ENCODE measurements at places on chromosomes 16 and 17. TPM values are rescaled to one million over a fixed set of nuclear protein-coding genes. Genes with fewer than 3 reads are reported as not detected.
A peak's percentile ranks its signal among the peaks of the same experiment; 100 is the strongest.

DNA sequence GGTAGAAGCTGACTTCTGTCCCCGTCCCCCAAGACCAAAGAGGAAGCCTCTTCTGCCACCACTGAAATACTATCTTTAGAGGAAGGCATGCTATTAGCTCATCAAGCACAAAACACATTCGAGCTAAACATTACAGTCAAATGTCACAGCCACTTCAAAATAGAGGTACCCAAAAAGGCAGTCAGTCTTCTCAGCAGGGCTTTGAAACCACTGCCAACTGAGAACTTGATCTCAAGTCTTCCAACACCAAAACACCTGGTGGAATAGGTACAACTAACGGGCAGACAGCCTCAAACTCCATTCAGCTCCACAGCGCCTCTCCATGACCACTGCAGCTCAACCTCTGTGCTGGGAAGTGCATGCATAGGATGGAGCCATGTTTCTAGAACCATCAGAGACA, 36.0 kb downstream of the ZFHX3 start:
- H3K4me3 ChIP-seq: no peak overlapping the region
- no peaks in the 10 kb centered on the region for H3K36me3 ChIP-seq
- no peak for DNase-seq

The CMTM2 gene
- 2.1 TPM for total RNA-seq

DNA sequence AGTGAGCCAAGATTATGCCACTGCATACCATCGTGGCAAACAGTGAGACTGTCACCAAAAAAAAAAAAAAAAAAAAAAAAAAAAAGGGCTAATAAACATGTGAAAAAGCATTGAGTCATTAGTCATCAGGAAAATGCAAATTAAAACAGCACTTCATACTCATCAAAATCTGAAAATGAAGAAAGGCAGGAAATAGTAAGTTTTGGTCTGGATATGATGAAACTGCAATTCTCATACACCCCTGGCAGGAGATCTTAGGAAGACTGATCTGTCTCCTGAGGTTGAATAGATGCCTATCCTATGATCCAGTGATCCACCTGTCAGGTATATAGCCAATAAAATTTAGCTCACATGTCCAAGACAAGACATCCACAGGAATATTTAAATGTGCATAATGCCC, 212.7 kb downstream of the CPPED1 start:
- peaks cover 1% of the 10 kb centered on the region for H3K27me3 ChIP-seq
- no peaks in the 10 kb centered on the region for H3K36me3 ChIP-seq
- no peak for DNase-seq
- H3K4me3 ChIP-seq: no peak overlapping the region
- no peak overlapping the region for H3K27ac ChIP-seq

The ELAC2 gene
- total RNA-seq: 73.7 TPM

The MXRA7 gene
- 51.6 TPM for total RNA-seq

- H3K4me3 ChIP-seq: no peak overlapping the region
- H3K27ac ChIP-seq: no peak overlapping the region
- H3K4me1 ChIP-seq: peaks cover 27% of the 10 kb centered on the region
- no peak for DNase-seq
- peaks cover 3% of the 10 kb centered on the region for H3K36me3 ChIP-seq
These were observed 9.5 kb downstream of the ABCA9 start for GRCh38 chr17:69050999-69051775.

The LIMD2 gene
- 132 TPM for total RNA-seq

GRCh38 chr16:68342620-68343019, 31.8 kb downstream of the PRMT7 start:
- peaks cover 39% of the 10 kb centered on the region for H3K36me3 ChIP-seq
- DNase-seq: no peak
- peaks cover 8% of the 10 kb centered on the region for H3K4me1 ChIP-seq
- no peak overlapping the region for H3K27ac ChIP-seq
- H3K27me3 ChIP-seq: peaks cover 1% of the 10 kb centered on the region

The PPY gene
- total RNA-seq: not detected

GRCh38 chr16:50103764-50104163, 38.0 kb downstream of the HEATR3 start:
- peaks cover 9% of the 10 kb centered on the region for H3K36me3 ChIP-seq
- no peak overlapping the region for H3K4me3 ChIP-seq
- DNase-seq: no peak
- no peaks in the 10 kb centered on the region for H3K27me3 ChIP-seq
- no peak overlapping the region for H3K27ac ChIP-seq
- H3K4me1 ChIP-seq: no peaks in the 10 kb centered on the region

The PRDM7 gene
- total RNA-seq: not detected

The QRICH2 gene
- 15.0 TPM for total RNA-seq

The ZNF423 gene
- total RNA-seq: 44.8 TPM

- no peak for DNase-seq
- no peaks in the 10 kb centered on the region for H3K36me3 ChIP-seq
- peaks cover 13% of the 10 kb centered on the region for H3K27me3 ChIP-seq
- H3K27ac ChIP-seq: peak overlapping the region; percentile 57
- peaks cover 25% of the 10 kb centered on the region for H3K4me1 ChIP-seq
These were observed 42.6 kb downstream of the RAB11FIP4 start for GRCh38 chr17:31433811-31434726.

The NKD1 gene
- total RNA-seq: 2.4 TPM

DNA sequence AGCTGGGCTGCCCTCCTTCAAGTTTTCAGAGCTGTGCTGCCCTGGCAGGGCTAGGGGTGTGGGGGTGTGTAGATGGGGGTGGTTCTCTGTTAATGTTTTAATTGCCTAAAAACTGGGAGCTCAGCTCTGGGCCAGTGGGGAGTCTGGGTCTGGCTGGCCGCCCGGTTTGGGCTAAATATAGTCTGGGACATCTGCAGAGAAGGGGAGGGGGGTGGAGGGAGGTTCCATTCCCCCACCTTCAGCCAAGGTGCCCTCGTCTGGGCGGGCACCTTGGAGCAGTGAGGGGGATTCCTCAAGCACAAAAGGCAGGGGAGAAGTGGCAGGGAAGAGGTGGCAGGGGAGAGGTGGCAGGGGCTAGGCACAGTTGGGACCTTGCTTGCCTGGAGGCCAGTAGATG, 13.0 kb downstream of the RARA start:
- H3K27me3 ChIP-seq: peaks cover 32% of the 10 kb centered on the region
- no peaks in the 10 kb centered on the region for H3K36me3 ChIP-seq
- no peak overlapping the region for H3K4me3 ChIP-seq
- peak overlapping the region; percentile 99 for H3K27ac ChIP-seq

The CACNG3 gene
- not detected for total RNA-seq

DNA sequence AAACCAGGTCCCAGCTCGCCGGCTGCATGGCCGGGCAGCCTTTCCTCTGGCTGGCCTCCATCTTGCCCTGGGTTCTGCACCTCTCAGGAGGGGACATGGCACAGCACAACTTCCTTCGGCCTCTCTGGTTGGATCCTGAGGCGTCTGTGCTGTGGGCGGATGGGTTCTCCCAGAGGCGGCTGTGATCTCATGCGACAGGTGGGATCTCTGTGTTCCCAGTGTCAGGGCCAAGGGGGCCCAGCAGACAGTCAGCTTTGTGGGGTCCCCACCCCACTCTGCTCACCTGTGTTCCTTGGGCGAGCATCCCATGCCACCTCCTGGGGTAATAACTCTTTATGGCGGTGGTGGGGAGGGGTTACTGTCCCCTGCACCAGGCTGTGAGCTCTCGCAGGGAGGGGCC, 35.8 kb downstream of the FA2H start:
- no peak overlapping the region for H3K4me3 ChIP-seq
- H3K27ac ChIP-seq: no peak overlapping the region
- peaks cover 1% of the 10 kb centered on the region for H3K27me3 ChIP-seq
- no peak for DNase-seq
- H3K4me1 ChIP-seq: peaks cover 8% of the 10 kb centered on the region

GRCh38 chr17:57622683-57623433, 122.2 kb downstream of the CCDC182 start:
- H3K27ac ChIP-seq: peak overlapping the region; percentile 98
- peak; percentile 12 for DNase-seq
- H3K36me3 ChIP-seq: peaks cover 17% of the 10 kb centered on the region
- peaks cover 21% of the 10 kb centered on the region for H3K27me3 ChIP-seq

DNA sequence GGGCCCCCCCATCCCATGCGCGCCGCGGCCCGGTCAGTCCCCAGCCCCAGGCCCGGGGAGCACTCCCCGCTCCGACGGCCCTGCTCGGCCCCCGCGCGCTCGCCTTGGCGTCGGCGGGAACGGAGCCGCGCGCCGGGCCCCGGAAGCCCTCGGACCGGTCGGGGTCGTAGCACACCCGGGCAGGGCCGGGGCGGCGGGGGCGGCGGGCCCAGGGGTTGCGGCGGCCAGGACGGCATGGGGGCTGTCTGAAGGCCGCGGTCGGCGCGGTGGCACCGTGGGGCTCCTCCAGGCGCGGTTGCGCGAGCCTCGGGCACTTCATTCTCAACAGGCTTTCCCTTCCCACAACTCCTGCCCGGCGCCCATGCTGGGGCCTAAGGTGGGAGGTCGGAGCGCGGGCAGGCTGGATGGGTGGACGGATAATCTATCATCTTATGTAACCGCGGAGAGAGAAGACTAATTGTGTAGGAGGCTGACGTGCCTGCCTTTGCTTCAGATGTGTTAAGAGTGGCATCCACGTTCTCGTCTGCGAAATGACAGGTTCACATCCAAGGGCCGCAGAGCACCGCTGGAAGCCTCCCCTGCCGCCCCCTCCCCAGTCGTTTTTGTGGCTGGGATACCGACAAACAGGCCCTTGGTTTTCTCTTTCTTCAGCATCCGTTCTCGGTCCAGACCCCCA, 708 bp downstream of the BAIAP2 start:
- H3K36me3 ChIP-seq: peaks cover 33% of the 10 kb centered on the region
- peaks cover 18% of the 10 kb centered on the region for H3K27me3 ChIP-seq

DNA sequence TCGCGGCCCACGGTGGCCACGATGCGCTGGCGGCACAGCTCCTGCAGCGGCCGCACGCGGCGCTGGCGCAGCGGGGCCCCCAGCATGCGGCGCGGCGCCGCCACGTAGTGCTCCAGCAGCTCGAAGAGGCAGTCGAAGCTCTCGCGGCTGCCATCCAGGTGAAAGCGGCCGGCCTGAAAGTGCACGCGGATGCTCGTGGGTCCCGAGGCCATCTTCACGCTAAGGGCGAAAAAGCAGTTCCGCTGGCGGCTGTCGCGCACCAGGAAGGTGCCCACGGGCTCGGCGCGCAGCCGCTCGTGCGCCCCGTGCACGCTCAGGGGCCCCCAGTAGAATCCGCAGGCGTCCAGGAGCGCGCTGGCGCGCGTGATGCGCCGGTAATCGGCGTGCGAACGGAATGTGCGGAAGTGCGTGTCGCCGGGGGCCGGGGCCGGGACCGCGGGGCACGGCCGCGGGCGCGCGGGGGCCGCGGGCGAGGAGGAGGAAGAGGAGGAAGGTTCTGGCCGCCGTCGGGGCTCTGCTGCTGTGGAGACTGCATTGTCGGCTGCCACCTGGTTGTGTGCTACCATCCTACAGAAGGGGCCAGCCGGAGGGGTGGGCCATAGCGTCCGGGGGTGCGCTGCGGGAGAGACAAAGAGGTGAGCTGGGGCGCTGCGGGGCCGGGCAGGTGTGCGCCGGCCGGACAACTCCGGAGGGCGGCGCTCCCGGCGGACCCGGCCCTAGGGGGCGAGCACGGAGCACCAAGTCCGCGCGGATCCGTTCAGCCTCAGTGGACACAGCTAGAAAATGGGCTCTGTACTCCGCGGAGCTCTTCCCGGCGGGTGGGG, 879 bp downstream of the SOCS1 start:
- H3K27me3 ChIP-seq: peaks cover 13% of the 10 kb centered on the region
- DNase-seq: peak; percentile 54
- no peak overlapping the region for H3K27ac ChIP-seq

DNA sequence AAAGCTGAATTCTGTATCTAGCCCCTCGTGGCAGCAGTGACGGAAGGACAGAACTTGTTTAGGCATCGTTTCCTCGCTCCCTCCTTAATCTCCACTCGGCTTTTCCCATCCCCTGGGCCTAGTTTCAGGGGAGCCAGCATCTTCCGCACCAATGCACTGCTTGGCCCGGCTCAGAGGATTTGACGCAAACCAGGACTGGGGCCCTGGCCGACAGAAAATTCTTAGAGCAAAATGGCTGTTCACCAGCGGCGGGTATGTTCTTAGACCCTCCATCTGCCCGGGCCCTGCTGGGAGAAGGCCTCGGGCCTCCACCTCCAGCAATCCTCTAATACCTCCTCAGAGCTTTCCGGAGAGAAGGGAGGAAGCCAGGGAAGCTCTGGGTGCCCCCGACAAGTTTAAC, 54.6 kb downstream of the TBC1D16 start:
- peaks cover 11% of the 10 kb centered on the region for H3K36me3 ChIP-seq
- DNase-seq: no peak
- H3K4me1 ChIP-seq: peaks cover 26% of the 10 kb centered on the region
- no peak overlapping the region for H3K27ac ChIP-seq
- H3K4me3 ChIP-seq: no peak overlapping the region
- H3K27me3 ChIP-seq: peaks cover 2% of the 10 kb centered on the region

GRCh38 chr17:19342611-19343255, 19.8 kb downstream of the B9D1 start:
- peaks cover 10% of the 10 kb centered on the region for H3K27me3 ChIP-seq
- H3K36me3 ChIP-seq: peaks cover 13% of the 10 kb centered on the region
- DNase-seq: no peak
- peaks cover 13% of the 10 kb centered on the region for H3K4me1 ChIP-seq
- H3K27ac ChIP-seq: no peak overlapping the region

- H3K4me1 ChIP-seq: peaks cover 4% of the 10 kb centered on the region
- no peaks in the 10 kb centered on the region for H3K36me3 ChIP-seq
- H3K27ac ChIP-seq: no peak overlapping the region
- no peak for DNase-seq
These were observed 77.6 kb downstream of the MMD start for GRCh38 chr17:55343900-55344513.

The SDR42E2 gene
- total RNA-seq: 0.10 TPM

DNA sequence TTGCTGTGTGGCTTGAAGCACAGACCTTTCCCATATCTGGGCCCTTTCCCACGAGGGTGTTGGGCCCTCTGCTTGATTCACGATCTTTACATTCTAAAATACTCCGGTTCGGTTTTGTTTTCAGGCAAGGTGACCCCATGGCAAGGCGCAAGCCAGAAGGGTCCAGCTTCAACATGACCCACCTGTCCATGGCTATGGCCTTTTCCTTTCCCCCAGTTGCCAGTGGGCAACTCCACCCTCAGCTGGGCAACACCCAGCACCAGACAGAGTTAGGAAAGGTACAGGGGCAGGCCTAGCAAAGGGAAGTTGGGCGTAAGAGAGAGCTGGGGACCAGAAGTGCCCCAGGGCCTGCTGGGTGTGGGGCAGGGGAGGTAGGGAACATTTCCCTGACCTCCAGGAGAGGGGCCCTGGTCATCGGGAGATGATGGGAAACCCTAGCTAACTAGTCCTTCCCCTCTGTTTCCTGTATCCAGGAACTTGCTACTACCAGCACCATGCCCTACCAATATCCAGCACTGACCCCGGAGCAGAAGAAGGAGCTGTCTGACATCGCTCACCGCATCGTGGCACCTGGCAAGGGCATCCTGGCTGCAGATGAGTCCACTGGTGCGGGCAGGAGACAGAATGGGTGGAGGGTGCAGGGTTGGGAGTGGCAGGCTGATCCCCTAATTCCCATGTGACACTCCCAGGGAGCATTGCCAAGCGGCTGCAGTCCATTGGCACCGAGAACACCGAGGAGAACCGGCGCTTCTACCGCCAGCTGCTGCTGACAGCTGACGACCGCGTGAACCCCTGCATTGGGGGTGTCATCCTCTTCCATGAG, 1.4 kb downstream of the ALDOA start:
- H3K27me3 ChIP-seq: peaks cover 10% of the 10 kb centered on the region
- peak overlapping the region; percentile 92 for H3K4me3 ChIP-seq
- H3K27ac ChIP-seq: peak overlapping the region; percentile 88
